Kidney glomerular epithelial cell (primary cell): ENCODE measurements at places on chromosomes 6 and 20.
A peak's percentile ranks its signal among the peaks of the same experiment; 100 is the strongest.

DNA sequence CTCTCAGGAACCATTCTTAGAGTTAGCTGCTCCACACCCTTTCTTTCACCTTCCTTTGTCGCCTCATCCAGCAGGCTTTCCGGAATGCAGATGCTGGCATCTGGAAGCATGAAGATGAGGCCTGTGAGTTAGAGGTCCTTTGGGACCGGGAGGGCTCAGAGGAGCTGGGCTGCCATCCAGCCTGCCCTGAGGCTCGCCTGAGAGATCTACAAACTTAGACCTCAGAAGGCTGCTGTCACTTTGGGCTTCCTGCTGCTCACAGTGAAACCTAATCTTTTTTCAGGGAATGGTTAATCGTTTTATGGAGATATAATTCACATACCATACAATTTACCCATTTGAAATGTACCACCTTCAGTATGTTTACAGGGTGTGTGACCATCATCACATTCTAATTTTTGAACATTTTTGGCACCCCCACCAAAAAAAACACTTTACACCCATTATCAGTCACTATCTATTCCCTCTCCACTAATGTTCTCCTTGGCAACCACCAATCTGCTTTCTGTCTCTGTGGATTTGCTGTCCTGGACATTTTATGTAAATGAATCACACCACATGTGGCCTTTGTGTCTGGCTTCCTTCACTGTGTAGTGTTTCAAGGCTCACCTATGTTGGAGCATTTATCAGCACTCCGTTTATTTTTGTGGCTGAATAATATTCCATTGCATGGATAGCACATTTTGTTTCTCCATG is 20.0 kb upstream of the MPC1 start:
- no peak for DNase-seq

DNA sequence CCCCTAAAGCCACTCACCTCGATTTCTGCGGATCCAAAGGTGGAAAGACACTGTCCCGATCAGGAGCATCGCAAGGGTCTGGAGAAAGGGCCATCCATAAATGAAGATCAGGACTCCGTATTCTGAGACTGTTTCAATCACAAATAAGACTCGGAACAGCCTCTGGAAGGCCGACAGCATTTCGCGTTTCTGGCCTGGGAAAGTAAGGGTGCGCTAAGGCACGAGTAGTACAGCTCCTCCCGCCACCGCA is 44.6 kb downstream of the DPPA5 start:
- DNase-seq: no peak

DNA sequence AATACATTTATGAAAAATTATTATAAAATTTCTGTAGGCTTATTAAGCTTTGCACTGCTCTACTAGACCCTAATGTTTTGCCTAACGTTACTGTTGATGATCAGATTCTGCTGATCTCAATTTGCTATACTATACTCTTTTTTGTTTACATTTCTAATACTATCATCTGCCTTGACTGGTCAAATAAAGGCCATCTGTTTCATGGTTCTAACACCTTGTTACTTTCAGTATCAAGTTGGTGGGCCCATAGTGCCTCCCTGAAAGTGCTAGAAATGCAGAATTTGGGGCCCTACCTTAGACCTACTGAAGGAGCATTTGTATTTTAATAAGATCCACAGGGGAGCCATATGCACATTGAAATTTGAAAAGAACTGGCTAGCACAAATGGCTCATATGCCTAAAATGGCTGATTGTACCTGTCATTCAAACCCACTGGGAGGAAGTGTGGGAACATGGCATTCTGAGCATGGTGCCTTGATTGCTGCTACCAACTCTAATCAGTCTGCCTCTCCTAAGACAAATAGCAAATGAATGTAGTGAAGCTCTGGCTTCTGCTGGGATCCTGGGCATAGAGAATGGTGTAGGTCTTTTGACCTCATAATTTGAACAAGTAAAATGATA is 199.1 kb upstream of the BTBD3 start:
- DNase-seq: no peak

DNA sequence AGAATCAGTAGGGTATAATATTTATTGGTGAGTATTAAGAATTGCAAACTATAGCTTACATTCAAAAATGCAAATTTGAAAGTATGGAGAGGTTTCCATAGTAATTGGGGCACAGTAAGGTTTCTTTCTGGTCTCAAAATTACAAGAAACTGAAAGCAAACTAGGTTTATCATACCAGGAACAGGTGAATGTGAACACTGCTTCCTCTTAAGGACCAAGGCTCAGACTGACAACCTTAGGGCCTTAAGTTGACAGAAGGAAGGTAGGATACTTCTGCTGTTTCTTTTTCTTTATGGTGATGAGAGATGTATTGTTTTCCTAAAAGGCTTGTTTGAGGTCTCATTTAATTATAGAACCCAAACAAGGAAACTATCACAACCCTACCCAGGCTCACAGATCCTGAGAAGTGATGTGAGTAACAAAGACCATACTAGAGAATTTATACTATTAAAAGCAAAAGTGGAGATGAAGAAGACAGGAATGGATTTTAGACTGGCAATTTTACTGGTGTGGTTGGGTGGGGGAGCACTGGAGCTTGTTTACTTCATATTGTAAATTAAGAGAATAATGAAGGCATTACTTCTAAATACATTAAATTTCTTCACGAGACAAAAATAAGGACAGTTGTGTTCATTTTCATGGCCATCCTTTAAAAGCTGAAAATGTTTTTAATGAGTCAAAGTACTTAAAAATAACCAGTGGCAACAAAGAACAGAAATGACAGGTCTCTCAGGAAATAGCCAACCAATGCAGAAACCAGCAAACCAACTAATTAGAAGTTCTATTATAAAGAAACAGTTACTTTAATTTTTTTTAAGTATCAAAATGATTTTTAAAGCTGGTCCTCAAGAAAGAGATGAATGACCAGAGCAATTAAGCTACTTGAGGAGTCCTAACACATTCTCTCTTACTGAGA is 21.3 kb downstream of the STAU1 start:
- DNase-seq: no peak

GRCh38 chr6:52284131-52284459 is 447 bp downstream of the MCM3 start:
- DNase-seq: no peak

DNA sequence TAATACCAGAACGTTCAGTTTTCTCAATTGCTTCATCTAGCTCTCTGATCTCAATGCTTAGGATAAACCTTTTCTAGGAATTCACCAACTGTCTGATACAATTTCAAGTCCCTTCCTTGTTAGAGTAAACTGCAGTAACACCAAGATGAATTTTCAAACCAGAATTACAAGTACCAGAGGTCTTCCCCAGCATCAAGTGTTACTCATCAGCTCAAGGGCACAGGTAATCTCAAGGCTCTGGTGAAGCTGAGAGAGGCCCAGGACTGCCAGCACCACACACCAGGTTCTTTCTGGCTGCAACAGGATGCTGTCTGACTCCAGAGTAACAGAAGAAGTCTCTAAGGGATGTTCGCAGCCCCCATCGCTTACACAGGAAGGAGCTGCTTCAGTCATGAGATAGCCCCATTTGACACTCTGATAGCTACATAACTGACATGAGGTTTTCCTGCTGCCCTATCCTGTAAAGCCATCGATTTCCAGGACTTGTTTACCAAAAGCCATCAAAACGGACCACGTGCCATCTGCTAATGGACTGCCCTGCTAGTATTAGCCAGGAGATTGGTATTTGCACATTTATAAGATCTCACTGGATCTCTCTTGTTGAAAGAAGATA is 549.4 kb downstream of the UTRN start:
- no peak for DNase-seq

- DNase-seq: no peak
Observed at GRCh38 chr6:11536795-11537194, 754 bp upstream of the TMEM170B start.

- DNase-seq: no peak
Observed at GRCh38 chr6:5080574-5080973, 4.6 kb upstream of the PPP1R3G start.

- DNase-seq: peak; percentile 76
Observed at GRCh38 chr6:125153391-125154117, at the start of gene TPD52L1. TPD52L1 (plus strand) TSS chr6:125153773; CDS start chr6:125153952, 179 bp downstream.

GRCh38 chr6:56525974-56526789 is 116.5 kb downstream of the DST start:
- no peak for DNase-seq

- no peak for DNase-seq
Observed at GRCh38 chr20:32877507-32877906, 18.8 kb downstream of the EFCAB8 start.

DNA sequence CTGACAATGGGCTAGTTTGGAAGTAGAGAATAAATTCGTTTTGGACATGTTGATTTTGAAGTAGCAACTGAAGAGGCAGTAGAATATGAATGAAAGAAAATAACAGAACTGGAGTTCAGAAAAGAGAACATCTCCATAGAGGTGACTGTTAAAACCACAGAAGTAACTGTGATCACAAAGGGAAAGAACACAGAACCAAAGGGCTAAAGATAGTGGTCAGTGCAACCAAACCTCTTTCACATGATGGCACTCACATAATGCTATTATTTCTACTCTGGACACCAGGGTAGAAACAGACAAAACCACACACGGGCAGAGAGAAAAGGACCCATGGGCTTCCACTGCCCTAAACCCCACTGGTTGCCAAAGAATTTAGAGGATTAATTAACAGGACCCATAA is 58.5 kb downstream of the CDK19 start:
- no peak for DNase-seq

- no peak for DNase-seq
Observed at GRCh38 chr20:38158701-38159351, 6.2 kb downstream of the TGM2 start.

- no peak for DNase-seq
Observed at GRCh38 chr20:56689318-56689717, 60.2 kb downstream of the TFAP2C start.

DNA sequence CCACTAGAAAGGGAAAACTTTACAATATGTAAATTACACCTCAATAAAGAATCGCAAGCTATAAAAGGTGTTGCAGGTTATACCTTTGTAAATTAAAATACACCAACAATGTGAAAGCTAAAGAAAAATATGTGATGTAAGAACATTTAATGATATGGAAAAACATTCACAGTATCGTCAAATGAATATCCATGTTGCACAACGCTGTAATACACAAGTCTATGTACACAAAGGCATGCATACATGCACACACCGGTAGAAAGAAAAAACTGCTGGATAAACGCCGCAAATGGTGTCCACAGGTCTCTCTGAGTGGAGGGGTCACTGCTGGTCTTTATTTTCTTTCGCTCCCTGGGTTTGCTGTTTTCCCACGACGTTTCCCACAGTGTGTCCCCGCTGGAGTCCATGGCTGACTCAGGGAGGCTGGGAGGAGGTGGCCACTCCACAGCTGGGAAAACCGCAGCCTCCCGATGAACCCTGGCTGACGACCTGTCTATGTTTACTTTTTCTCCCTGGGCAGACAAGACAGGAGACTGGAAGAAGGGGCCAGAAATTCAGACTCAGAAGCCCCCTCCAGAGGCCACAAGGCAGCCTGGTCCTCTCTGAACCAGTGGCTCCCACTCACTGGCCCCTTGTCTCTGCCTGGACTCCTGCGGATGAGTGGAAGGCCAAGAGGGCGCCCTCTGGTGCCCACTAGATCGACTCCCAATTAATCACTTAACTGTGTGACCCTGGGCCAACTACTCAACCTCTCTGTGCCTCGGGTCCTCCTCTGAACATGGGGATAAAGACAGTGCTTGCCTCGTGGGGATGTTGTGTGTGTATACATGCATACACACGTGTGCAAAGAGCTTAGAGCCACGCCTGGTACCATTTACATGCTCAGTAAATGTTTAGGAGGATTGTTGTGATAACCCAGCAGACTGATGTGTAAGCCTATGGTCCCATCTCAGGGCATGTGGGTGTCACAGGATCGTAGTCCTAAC is 12.8 kb upstream of the BPI start:
- peak; percentile 66 for DNase-seq

GRCh38 chr20:15814911-15815310 is 758.3 kb downstream of the KIF16B start:
- DNase-seq: peak; percentile 23

- DNase-seq: no peak
Observed at GRCh38 chr6:36539814-36540568, 7.3 kb downstream of the STK38 start.

- no peak for DNase-seq
Observed at GRCh38 chr6:127879685-127880084, 21.2 kb downstream of the THEMIS start.

DNA sequence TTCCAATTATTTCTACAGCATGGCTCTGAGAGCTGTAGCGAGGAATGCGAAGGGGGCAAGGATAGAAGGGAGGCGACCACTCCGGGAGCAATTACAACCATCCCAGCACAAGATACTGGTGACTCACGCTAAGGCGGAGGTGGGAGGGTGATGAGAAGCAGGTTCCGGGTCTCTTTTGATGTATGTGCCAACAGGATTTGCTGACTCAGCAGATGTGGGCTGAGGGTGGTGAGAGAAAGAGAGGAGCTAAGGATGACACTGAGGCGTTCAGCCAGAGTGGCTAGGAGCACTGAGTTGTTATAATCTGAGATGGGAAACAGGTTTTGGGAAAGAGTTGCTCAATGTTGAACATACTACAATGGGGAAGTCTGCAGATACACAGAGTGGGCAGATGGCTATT is 9.3 kb upstream of the TXNDC5 start:
- DNase-seq: peak; percentile 86

GRCh38 chr6:123467392-123467791 is 169.4 kb downstream of the TRDN start:
- DNase-seq: no peak

DNA sequence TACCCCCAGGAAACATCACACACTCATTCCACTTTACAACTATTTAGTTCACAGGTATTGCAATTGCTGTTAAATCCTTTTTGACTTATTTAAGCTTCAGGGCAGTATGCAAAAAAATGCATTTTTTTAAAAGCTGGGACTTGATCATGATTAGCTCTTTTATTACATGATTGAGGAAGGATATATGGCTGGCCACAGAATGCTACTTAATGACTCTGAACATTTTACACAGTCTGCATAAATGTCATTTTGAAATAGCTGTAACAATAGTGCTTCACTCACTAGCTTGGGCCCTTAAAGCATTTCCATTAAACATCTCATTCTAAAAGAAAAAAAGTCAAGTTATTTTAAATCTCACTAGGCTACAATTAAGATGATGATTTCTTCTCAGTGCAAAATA is 429.7 kb downstream of the FRK start:
- DNase-seq: no peak

DNA sequence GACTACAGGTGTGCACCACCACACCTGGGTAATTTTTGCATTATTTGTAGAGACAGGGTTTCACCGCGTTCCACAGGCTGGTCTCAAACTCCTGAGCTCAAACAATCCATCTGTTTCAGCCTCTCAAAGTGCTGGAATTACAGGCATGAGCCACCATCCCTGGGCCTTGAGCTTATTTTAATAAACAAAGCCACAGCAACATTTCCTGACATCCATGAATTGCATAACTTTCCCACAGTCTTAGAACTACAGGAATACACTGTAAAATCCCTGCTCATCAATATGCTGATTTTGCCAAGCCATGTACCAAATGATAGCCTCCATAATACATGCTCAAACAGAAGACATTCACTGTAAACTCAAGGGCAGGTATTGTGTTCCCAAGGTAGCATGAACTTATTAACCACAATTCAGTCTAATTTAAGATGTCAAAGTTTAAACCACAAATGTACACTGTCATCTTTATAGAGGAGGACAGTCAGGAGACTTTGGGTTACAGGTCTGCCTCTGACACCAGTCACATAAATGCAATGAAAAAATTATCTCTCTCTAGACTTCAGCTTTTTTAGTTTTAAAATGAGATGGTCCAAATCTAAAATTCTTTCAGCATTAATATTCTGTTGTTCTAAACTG is 40.0 kb downstream of the NUDT3 start:
- no peak for DNase-seq
